Testis (tissue), 5 donors: ENCODE measurements at places on chromosomes 2 and 18.

- H3K4me1 ChIP-seq = no peaks in the 10 kb centered on the region
- H3K4me3 ChIP-seq = no peak overlapping the region
- H3K36me3 ChIP-seq = no peaks in the 10 kb centered on the region
- no peaks in the 10 kb centered on the region for H3K27me3 ChIP-seq
- no peak for DNase-seq
- no peak overlapping the region for H3K27ac ChIP-seq
Measured at GRCh38 chr2:113079131-113079530, 11.4 kb downstream of the IL1F10 start.

DNA sequence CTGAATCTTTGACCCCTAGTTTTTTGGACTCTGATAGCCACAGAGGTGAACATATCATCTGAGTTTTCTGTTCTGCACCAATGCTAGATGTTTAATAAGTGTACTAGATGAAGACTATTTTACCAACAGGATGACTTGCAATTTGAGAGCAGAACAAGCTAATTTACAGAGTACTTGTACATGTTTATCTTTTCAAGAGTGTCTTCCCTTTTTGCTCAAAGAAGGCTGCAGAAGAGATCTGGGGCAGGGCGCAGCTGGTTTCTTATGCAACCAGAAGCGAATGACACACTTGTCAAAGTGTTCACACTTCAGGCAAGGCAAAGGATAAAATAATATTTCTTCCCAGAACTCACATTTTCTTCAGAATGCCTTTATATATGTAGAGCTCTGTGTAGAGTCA is 86.0 kb downstream of the VWA3B start:
- no peaks in the 10 kb centered on the region for H3K27me3 ChIP-seq
- DNase-seq = no peak
- no peaks in the 10 kb centered on the region for H3K36me3 ChIP-seq
- H3K4me3 ChIP-seq = no peak overlapping the region

- DNase-seq = no peak
- no peaks in the 10 kb centered on the region for H3K36me3 ChIP-seq
- H3K4me3 ChIP-seq = no peak overlapping the region
- no peaks in the 10 kb centered on the region for H3K27me3 ChIP-seq
Measured at GRCh38 chr2:56170504-56170903, 13.3 kb upstream of the CCDC85A start.

- no peak overlapping the region for H3K27ac ChIP-seq
- H3K27me3 ChIP-seq = no peaks in the 10 kb centered on the region
Measured at GRCh38 chr18:57544936-57545660, 41.4 kb downstream of the FECH start.

- no peaks in the 10 kb centered on the region for H3K27me3 ChIP-seq
- H3K36me3 ChIP-seq = no peaks in the 10 kb centered on the region
- no peak overlapping the region for H3K4me3 ChIP-seq
- H3K4me1 ChIP-seq = no peaks in the 10 kb centered on the region
Measured at GRCh38 chr2:118580651-118581050, 266.8 kb downstream of the EN1 start.

- peak overlapping the region; percentile 60 for H3K27ac ChIP-seq
- H3K36me3 ChIP-seq = no peaks in the 10 kb centered on the region
- peaks cover 6% of the 10 kb centered on the region for H3K4me1 ChIP-seq
- no peak overlapping the region for H3K4me3 ChIP-seq
- DNase-seq = peak; percentile 43
Measured at GRCh38 chr18:45588376-45589355, 26.6 kb upstream of the SLC14A2 start.

- peak within 1 kb of the TSS; percentile 67 for H3K27ac ChIP-seq
- peak within 1 kb of the TSS; percentile 78 for H3K4me3 ChIP-seq
- H3K4me1 ChIP-seq = peaks cover 5% of the 10 kb centered on the region
- H3K36me3 ChIP-seq = no peaks in the 10 kb centered on the region
- no peaks in the 10 kb centered on the region for H3K27me3 ChIP-seq
- peak; percentile 68 for DNase-seq
Measured at GRCh38 chr2:170770008-170770605, at the start of gene ERICH2. Gene ERICH2, plus strand, starts transcription at chr2:170770378. Its CDS starts 304 bp downstream, at chr2:170770682.

DNA sequence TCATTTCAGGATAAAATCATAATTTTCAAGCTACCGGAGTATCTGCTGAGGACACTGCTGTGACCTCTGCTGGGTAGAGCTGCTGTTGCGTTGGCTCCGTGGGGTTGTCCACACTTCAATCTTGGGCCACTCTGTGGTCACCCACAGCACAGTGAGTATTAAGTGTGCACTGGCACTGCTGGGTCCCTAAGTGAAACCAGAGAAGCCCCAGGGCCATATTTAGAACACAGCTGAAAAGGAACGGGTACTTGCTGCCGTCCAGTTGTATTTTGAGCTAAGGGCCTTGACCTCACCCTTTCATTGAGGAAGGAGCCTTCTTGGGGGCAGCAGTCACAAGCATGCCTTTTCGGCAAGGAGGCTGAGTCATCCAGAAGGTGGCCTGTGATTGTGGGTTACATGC is 10.1 kb downstream of the SLC9A4 start:
- H3K4me1 ChIP-seq = no peaks in the 10 kb centered on the region

DNA sequence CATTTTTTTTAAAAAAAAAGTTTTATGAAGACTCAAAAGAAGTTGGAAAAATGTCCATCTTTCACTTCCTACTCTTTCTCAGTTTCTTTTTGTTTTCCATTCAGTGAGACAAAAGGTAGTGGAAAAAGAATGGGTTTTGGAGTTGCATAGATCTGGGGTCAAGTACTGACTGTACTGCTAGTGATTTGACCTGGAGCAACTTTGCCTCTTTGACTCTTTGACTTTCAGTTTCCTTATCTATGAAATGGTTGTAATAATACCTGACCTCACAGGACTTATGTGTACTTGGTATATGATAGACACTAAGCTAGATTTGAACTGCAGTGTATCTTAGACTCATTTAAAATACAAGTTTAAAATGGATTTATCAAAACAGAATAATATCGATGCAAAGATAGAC is 3.5 kb upstream of the KCNE4 start:
- no peak overlapping the region for H3K27ac ChIP-seq
- H3K4me1 ChIP-seq = peaks cover 5% of the 10 kb centered on the region
- no peak for DNase-seq
- no peaks in the 10 kb centered on the region for H3K36me3 ChIP-seq
- H3K27me3 ChIP-seq = no peaks in the 10 kb centered on the region

- H3K27me3 ChIP-seq = no peaks in the 10 kb centered on the region
- no peak for DNase-seq
Measured at GRCh38 chr2:29699045-29699444, 222.3 kb downstream of the ALK start.

- H3K27me3 ChIP-seq = no peaks in the 10 kb centered on the region
- DNase-seq = no peak
Measured at GRCh38 chr2:175914846-175915245, 87.2 kb downstream of the LNPK start.

DNA sequence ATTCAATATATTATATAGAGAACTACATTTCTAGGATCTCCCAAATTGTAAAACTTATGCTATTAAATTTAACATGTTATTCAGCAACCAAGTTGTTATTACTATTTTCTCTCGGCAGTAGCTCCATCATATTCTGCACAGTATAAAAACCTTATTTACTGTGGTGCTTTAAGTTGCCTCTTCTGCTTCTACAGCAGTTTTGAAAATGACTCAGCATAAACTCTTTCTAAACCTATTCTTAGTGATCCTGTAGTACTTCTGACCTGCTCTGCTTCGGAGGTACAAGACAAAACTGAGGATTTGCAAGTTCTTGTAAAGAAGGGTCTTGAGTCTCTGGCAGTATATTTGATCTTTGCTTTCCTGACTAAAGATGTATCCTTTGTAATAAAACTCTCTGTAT is 567.2 kb downstream of the TMX3 start:
- H3K27ac ChIP-seq = no peak overlapping the region
- H3K36me3 ChIP-seq = no peaks in the 10 kb centered on the region
- no peaks in the 10 kb centered on the region for H3K27me3 ChIP-seq

GRCh38 chr18:8726963-8727705 is 21.8 kb downstream of the MTCL1 start:
- no peak for DNase-seq
- no peaks in the 10 kb centered on the region for H3K36me3 ChIP-seq
- H3K4me1 ChIP-seq = peaks cover 9% of the 10 kb centered on the region

- H3K27ac ChIP-seq = no peak overlapping the region
- no peak for DNase-seq
- no peak overlapping the region for H3K4me3 ChIP-seq
- H3K36me3 ChIP-seq = no peaks in the 10 kb centered on the region
Measured at GRCh38 chr2:64021578-64021977, 2.4 kb upstream of the VPS54 start.

- no peaks in the 10 kb centered on the region for H3K27me3 ChIP-seq
- H3K36me3 ChIP-seq = no peaks in the 10 kb centered on the region
- no peak for DNase-seq
- no peaks in the 10 kb centered on the region for H3K4me1 ChIP-seq
- no peak overlapping the region for H3K4me3 ChIP-seq
Measured at GRCh38 chr2:189050165-189050712, 76.1 kb downstream of the COL3A1 start.

- H3K4me1 ChIP-seq = peaks cover 18% of the 10 kb centered on the region
- H3K27me3 ChIP-seq = no peaks in the 10 kb centered on the region
- H3K27ac ChIP-seq = peak overlapping the region; percentile 82
- DNase-seq = peak; percentile 35
Measured at GRCh38 chr2:38106405-38107094, 30.6 kb upstream of the CYP1B1 start.

- H3K4me3 ChIP-seq = no peak overlapping the region
- H3K27me3 ChIP-seq = no peaks in the 10 kb centered on the region
- no peak for DNase-seq
- peaks cover 6% of the 10 kb centered on the region for H3K4me1 ChIP-seq
- H3K27ac ChIP-seq = no peak overlapping the region
Measured at GRCh38 chr18:59878644-59879043, 21.2 kb upstream of the PMAIP1 start.

DNA sequence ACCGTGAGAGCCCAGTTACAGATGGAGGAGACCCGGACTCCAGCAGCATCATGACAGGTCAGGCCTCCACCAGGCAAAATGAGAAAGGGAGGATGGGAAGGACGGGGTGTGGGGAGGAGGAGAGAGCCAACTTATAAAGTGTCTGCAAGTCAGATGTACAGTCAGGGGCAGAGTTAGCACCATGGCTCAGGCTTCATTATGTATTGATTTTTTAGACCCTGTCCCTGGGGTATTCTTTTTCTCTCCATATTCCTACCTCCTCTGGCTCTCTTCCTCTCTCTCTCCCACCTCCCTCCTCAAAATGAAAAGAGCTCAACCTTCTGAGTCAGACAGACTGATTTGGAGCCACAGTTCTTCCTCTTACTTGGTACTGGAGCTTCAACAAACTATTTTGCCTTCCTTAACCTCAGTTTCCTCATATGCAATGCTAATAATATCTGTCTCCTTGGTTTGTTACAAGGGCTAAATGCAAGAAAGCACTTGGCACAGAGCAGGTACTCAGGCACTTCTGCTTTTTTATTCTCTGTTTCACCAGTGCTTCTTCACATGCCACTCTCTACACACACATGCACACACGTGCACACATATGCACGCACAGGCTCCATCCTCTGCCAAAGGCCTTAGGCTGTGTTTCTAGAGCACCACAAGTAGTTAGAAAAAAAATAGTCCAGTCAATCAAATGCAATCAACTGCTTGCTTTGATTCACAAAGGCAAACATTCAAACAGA is 92.3 kb upstream of the PKDCC start:
- H3K4me3 ChIP-seq = no peak overlapping the region
- no peak for DNase-seq
- H3K36me3 ChIP-seq = no peaks in the 10 kb centered on the region

GRCh38 chr2:135162377-135162776 is 110.3 kb downstream of the RAB3GAP1 start:
- H3K27me3 ChIP-seq = no peaks in the 10 kb centered on the region
- H3K27ac ChIP-seq = no peak overlapping the region
- DNase-seq = no peak
- H3K4me1 ChIP-seq = no peaks in the 10 kb centered on the region

- H3K4me1 ChIP-seq = no peaks in the 10 kb centered on the region
- no peak for DNase-seq
- H3K36me3 ChIP-seq = no peaks in the 10 kb centered on the region
- no peak overlapping the region for H3K4me3 ChIP-seq
- no peaks in the 10 kb centered on the region for H3K27me3 ChIP-seq
Measured at GRCh38 chr2:142778289-142778688, 99.2 kb upstream of the KYNU start.

DNA sequence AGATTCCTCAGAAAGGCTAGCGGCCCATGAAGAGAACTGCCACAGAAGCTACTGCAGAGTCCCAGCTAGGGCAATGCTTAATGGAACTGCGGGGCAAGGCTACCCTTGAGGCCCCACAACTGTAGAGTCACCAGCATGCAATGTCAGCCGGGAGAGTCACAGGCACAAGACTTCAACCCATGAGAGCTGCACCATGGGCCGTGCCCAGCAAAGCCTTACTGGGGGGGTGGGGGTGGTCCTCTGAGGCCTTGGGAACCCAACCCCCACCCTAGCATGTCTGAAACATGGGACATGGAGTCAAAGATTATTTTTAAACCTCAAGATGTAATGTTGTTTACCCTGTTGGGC is 20.2 kb downstream of the DPP4 start:
- DNase-seq = no peak
- no peaks in the 10 kb centered on the region for H3K36me3 ChIP-seq

- DNase-seq = no peak
- no peaks in the 10 kb centered on the region for H3K4me1 ChIP-seq
- H3K27ac ChIP-seq = no peak overlapping the region
- no peaks in the 10 kb centered on the region for H3K36me3 ChIP-seq
- H3K4me3 ChIP-seq = no peak overlapping the region
Measured at GRCh38 chr2:163665817-163666216, 70.0 kb downstream of the FIGN start.

DNA sequence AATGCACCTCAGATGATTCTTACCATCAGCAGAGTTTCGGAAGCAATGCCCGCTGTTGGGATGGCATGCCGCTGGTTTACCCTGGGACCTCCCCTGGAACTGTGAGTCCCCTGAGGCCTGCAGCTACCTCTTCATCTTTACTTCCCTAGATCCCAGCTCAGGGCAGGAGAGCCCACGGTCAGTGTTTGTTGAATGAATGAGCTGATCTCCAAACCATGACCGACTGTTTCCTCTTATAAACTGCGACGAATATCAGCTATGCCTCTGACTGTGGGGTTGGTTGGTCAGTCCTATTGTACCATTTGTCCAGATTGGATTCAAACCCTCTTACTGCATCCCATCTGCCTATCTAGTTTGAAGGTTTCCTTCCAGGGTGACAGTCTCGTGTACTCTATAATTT is 64.4 kb downstream of the DDX1 start:
- no peaks in the 10 kb centered on the region for H3K4me1 ChIP-seq
- H3K36me3 ChIP-seq = no peaks in the 10 kb centered on the region
- no peak overlapping the region for H3K4me3 ChIP-seq
- H3K27ac ChIP-seq = no peak overlapping the region
- no peak for DNase-seq
